Kidney (tissue), 22 donors: ENCODE measurements at places on chromosomes 3 and 15. TPM values are rescaled to one million over a fixed set of nuclear protein-coding genes. Genes with fewer than 3 reads are reported as not detected.

The STAC gene
- 3.2 TPM for polyA plus RNA-seq

DNA sequence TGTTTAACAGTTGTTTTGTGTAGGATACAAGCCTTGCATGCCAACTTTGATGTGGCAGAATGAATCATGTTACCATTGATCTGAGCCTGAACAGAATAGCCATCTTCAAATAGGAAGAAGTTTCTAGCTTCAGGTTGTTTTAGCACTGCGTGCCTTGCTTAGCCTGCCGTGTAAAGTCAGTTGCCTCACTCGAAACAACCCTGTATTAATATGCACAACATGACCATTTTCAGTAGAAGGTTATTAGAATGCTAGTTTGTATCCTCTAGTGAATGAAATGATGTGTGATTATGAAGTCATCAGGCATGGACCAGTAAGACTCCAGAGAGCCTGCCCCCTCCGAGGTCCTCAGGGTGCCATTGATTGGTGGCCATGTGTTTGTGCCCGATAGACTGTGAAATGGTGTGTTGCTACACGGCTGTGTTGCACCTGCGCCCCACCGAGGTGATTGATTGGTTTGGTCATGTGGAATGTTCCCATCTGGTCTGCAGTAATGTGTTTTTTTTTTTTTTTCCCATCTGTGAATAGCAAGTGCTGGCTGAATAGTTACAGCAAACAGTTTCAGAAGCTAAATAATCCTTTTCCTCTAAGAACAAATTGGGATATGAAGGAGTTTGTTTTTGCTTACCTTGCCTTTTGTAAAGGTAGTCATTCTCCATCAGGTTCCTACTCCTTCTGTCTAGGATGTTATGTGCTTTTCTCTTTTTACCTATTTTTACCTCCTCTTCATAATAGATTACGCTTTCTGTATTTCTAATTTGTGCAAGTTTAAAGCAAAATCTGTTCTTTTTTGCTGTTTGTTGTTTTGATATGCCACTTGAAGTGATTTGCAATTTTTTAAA, 214.9 kb downstream of the TCF12 start:
- DNase-seq = peak; percentile 76

The ACOX2 gene
- 85.5 TPM for polyA plus RNA-seq

The THSD4 gene
- 9.4 TPM for polyA plus RNA-seq

DNA sequence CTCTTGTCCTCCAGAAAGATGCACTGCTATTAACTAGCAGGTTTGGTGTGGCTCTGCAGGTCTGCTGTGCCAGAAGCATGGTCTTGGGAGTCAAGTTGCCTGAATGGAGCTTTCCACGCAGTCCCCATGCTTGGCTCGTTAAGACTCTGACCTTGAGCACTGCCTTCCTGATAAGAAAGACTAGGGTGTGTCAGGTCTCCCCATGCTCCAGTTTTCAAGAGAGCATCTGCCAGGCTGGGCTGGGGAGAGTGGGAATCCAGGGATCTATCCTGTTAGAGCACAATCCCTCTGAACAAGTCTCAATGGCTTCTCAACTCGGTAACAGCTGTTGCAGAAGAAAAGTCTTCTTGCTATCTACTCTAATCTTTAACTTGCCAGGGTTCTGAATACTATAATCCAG, 98.2 kb downstream of the TJP1 start:
- DNase-seq = no peak

DNA sequence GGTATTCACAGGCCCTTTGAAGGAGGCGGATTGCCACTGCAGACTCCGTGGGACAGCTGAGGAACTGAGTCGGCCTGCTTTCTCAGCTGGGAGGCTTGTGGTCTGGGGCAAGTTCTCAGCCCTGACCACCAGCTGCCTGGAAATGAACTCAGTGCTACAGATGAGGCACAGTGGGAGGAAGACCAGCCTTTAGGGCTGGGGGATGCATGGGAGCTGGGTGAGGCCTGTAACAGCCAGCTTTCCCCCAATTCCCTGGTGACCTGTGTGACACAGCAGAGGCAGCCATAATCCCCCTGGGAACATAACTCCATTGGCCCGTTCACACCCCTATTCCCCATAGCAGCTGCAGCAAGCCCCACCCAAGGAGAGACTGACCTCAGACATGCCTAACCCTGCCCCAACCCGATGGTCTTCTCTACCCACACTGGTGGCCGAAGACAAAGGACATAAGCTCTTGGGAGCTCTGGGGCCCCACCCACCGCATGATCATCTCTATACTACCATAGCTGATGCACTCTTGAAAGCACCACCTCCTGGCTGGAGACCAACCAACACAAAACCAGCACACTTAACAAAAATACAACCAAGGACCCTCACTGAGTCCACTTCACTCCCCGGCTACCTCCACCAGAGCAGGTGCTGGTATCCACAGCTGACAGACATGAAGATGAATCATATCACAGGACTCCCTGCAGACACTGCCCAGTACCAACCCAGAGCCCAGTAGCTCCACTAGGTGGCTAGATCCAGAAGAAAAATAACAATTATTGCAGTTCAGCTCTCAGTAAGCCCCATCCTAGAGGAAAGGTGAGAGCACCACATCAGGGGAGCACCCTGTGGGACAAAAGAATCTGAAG, 24.9 kb downstream of the ZMAT3 start:
- DNase-seq = no peak

The BCL2A1 gene
- 0.67 TPM for polyA plus RNA-seq

The DPPA2 gene
- polyA plus RNA-seq = not detected

The PAK6 gene
- 8.1 TPM for polyA plus RNA-seq

- DNase-seq = no peak
Observed at GRCh38 chr3:23264413-23264812, 61.3 kb downstream of the UBE2E2 start.

- DNase-seq = peak; percentile 50
Observed at GRCh38 chr15:85582131-85583079, 202.0 kb downstream of the AKAP13 start.

DNA sequence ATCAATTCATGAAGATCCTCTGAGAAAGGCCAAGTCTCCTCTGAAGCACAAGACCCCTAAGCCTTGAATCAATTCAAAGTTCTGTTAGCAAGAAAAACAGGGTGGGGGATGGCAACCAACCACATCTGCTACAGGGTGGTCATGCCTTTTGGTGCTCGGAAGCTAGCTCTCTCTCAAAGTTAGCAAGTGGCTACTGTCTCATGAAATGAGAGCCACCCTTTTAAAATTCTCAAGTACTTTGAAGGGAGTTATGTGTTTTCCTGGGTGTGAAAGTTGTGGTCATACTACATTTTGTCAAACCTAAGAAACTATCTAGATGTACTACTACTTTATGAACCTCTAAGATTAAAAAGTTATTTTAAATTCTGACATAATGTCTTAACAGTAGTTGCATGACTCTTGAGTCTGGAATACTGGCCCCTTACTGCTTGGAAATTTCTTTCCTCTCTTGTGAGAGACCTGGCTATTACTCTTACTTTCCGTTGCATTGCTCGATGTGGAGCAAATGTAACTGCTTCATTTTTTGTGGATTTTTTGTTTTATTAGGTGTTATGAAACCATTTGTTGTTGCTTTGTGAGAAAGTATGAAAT, 116.1 kb downstream of the CHST2 start:
- no peak for DNase-seq

GRCh38 chr15:47412136-47412535, 305.2 kb upstream of the SEMA6D start:
- no peak for DNase-seq

GRCh38 chr15:32893421-32893820, 175.6 kb downstream of the GREM1 start:
- DNase-seq = no peak

The NTRK3 gene
- polyA plus RNA-seq = 8.9 TPM

The ADAMTSL3 gene
- 1.6 TPM for polyA plus RNA-seq

The CELSR3 gene
- 0.17 TPM for polyA plus RNA-seq

The TIGIT gene
- polyA plus RNA-seq = not detected

The CHST13 gene
- polyA plus RNA-seq = 7.0 TPM

DNA sequence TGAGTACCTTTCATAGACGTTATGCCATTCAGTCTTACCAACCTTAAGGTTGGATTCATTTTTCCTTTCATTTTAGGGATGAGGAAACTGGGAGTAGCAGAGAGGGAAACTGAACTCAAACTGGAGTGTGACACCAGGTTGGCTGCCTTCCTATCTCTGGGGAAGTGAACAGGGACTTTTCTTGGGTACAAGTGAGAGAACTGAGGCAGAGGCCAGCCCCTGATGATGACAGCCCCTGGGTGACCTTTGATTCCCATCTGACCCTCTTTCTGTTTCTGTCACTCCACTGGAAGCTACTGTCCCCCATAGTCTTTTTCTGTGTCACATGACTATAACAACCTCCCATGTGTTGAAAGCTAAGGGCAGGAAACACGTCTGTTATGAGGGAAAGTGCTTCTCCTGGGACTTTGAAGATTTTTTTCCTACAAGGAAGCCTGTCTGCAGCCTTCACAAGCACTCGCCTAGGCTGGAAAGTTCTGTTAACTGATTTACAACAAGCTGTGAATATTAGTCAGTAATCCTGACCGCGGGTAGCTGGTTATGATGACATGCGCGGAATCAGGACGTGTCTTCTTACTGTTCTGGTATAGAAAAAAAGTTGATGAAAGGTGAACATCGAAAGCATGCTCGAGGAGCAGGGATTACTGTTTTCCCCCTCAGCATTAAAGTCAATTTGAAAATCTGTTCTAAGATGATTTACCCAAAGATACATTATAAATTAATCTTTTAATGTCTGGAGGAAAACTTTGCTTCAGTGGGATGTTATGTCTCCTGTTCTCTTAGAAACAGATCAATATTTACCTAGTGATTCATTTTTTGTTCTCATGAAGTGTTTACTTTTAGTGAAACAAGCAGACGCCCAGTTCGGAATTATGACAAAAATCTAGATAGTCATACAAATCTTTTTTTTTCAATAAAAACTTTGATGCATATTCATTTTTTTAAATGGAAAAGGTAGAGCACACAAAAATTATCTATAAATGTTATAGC, 31.5 kb downstream of the ABHD2 start:
- no peak for DNase-seq

- no peak for DNase-seq
Observed at GRCh38 chr3:188931531-188931930, 240.2 kb upstream of the TPRG1 start.

The CYP11A1 gene
- polyA plus RNA-seq = 2.7 TPM

- no peak for DNase-seq
Observed at GRCh38 chr3:46013316-46014094, 13.8 kb downstream of the XCR1 start.

DNA sequence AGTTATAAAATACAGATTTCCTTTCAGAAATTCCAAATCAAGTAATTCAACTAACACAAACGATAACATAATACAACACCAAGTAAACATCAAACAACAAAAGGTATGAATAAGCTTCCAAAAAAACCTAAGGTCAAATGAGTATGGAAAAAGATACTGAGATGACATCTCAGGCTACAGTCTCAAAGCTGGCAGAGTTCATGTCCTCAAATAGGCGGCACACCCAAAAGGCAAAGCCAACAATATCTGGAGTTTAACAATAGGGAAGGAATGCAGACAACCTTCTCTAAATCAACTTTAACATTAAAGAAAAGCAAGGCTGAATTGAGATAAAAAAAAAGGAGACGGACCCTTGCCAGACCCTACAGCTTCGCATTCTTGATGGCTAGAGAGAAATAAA, 346.6 kb downstream of the RSL24D1 start:
- DNase-seq = no peak

DNA sequence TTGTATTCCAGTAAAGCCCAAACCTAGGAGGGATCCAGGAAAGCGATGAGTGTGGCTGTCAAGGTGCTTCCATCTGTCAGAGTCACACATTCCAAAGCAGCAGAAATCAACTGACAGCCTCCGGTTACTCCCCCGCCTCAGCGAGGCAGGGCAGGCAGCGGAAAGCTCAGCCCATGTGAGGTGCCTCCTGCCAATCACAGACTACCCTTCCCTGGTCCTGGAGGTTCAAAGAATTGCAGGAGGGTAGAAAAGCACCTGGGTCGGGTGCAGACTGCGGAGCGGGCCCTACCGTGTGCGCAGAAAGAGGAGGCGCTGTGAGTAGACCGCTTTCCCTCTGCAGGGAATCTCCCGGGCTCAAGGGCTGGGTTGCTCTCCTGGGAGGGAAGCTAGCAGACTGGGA, at the start of gene UPK1B:
TSS of gene UPK1B (plus strand) at position 274 of the 400 bp plus-strand sequence. CDS start 13,144 bp downstream, outside the sequence.
- DNase-seq = peak; percentile 57

GRCh38 chr15:84727429-84727828, 11.5 kb upstream of the SEC11A start:
- DNase-seq = no peak

GRCh38 chr15:89309993-89310392, 24.6 kb downstream of the POLG start:
- DNase-seq = no peak

GRCh38 chr15:94346282-94346681, 114.9 kb downstream of the MCTP2 start:
- peak; percentile 67 for DNase-seq

The ESYT3 gene
- 1.5 TPM for polyA plus RNA-seq

The PLSCR5 gene
- polyA plus RNA-seq = not detected

- DNase-seq = no peak
Observed at GRCh38 chr3:17579289-17580031, 163.0 kb downstream of the TBC1D5 start.

GRCh38 chr15:88874684-88875083, 20.7 kb downstream of the HAPLN3 start:
- DNase-seq = no peak
